ENCODE measurements at places on chromosomes 12 and 14.

- no peak for DNase-seq
Observed at GRCh38 chr14:94346841-94347240, 23.7 kb upstream of the SERPINA6 start.

GRCh38 chr12:106595268-106595667 is 12.5 kb downstream of the RFX4 start:
- DNase-seq = no peak

DNA sequence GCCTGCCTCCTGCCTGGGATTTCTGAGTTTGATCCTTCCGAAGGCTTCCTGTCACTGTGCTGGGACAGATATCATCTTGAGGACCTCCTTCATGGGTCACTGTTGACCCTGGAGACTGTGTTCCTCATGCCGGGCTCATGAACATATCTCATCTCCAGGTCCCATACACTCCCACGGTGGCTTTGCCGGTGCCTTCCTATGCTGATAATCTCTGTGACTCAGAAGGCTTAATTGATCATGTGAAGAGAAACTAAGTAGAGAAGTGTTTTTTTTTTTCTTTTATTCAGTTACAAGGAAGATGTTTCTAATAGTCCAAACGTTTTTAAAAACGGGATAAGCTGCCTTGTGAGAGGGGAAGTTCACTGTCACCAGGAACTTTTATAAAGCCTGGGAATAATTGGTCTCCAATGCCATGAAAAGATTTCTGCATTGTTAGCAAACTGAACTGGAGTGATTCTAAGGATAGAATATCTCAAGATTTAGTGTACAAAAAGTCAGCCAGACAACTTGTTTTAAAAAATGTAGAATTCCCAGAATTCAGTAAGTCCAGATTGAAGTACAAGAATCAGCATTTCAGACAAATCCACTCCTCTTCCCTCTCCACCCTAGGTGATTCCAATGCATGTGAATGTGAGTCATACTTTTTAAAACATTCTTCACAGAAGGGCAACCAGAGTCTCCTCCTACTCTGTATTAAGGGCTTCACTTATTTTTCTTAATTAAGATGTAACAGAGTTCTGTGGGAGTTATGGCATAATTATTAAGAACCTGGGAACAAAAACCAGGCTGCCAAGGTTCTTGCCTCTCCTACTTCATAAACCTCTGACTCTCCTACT is 139.8 kb upstream of the LGR5 start:
- no peak for DNase-seq

GRCh38 chr14:68795597-68796417 is 2.9 kb upstream of the ZFP36L1 start:
- DNase-seq = peak; percentile 91

- DNase-seq = no peak
Observed at GRCh38 chr14:56310643-56311042, 192.4 kb downstream of the PELI2 start.

DNA sequence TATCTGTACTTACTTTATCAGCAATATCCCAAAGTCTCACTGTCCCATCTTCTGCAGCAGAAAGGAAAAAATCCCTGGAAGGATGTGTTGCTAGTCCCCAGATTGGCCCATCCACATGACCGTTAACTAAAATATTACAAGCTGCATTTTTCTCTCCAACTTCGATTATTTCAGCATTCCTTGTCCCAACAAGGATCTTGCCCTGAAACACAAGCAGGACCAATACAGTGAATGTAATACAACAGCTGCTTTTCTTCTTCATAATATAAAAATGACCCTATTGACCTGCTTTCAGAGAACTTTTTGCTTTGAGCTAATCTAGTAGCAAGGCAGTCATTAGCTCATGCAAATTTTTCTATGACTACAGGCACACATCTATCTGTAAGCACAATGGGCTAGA is 58.3 kb downstream of the ZC3H14 start:
- DNase-seq = no peak

- no peak for DNase-seq
Observed at GRCh38 chr14:78933948-78934524, 763.9 kb downstream of the NRXN3 start.

GRCh38 chr12:95633732-95634465 is 82.6 kb upstream of the USP44 start:
- DNase-seq = no peak

- no peak for DNase-seq
Observed at GRCh38 chr14:96494331-96494730, 7.9 kb upstream of the PAPOLA start.

- peak; percentile 68 for DNase-seq
Observed at GRCh38 chr14:101739446-101740141, 21.9 kb upstream of the PPP2R5C start.

DNA sequence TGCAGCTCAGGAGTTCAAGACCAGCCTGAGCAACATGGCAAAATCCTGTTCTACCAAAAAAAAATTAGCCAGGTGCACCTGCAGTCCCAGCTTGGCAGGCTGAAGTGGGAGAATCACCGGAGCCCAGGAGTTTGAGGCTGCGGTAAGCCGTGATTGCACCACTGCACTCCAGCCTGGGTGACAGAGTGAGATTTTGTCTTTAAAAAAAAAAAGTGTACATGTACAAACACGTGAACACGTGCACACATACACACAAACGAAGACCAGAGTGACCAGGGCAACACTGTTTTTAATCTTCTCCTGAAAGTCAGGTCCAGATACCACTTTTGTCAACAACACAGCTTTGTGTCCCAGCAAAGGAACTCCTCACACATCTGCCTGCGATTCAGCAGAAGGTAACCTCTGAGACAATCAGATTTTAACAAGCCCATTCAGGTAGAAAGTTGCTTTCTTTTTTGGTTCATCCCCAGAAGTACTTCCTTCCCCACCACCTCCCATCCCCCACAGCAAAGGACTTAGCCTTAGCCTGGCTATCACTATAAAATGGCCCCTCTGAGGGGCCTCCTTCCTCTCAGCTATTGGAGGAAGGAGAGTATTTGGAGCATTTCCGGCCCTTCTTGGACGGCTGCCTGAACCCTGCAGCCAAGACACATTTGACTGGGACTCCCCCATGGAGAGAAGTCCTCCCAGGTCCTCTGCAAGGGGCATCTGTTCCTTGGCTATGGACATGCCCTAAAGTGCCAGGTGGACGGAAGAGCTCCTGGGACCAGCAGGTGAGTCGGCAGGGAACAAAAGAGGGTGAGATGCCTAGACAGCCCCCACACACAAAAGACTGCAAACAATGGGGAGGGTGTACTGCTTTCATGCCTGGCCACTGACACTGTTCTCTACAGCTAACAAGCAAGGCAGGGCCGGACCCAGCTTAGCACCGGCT is 9.8 kb downstream of the CTDSP2 start:
- DNase-seq = no peak

DNA sequence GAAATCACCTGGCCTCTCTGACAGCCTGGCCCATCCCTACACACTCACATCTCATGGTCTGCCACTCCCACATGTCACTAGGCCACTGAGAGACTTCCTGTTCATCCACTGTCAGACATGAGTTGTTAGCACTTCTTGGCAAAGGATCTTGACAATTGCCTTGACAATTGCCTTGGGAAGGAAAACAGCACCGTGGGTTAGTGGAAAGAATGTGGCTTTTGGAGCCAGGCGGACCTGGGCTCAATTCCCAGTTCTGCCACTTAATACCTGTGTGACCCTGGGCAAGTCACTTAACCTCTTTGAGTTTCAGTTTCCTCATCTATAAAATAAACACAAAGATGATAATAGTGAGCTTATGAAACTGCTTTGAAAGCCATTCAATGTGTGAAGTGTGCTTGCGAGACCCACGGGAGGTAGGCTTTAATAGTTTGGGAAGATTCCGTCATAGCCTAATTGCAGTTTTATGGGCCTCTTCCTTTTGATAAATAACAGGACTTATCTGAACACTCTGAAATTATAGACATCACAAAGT is 250.4 kb downstream of the C12orf75 start:
- no peak for DNase-seq

- no peak for DNase-seq
Observed at GRCh38 chr12:118465706-118466105, 89.4 kb downstream of the SUDS3 start.

DNA sequence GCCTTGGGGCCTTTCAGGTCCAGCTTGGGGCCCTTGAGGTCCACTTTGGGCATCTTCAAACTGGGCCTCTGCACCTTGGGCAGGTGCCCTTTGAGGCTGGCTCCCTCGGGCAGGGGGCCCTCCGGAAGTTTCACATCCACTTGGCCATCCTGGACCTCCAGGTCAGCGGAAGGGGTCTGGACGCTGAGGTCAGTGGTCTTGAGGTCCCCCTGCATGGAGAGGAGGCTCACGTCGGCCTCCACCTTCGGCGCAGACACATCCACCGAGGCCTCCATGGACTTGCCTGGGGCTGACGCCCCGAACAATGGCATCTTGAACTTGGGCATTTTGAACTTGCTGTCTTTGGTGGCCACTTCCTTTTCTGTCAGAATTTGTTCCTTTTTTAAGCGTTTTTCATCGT is 25.1 kb downstream of the AHNAK2 start:
- DNase-seq = no peak

GRCh38 chr14:56099081-56099797 is 19.0 kb upstream of the PELI2 start:
- DNase-seq = no peak

DNA sequence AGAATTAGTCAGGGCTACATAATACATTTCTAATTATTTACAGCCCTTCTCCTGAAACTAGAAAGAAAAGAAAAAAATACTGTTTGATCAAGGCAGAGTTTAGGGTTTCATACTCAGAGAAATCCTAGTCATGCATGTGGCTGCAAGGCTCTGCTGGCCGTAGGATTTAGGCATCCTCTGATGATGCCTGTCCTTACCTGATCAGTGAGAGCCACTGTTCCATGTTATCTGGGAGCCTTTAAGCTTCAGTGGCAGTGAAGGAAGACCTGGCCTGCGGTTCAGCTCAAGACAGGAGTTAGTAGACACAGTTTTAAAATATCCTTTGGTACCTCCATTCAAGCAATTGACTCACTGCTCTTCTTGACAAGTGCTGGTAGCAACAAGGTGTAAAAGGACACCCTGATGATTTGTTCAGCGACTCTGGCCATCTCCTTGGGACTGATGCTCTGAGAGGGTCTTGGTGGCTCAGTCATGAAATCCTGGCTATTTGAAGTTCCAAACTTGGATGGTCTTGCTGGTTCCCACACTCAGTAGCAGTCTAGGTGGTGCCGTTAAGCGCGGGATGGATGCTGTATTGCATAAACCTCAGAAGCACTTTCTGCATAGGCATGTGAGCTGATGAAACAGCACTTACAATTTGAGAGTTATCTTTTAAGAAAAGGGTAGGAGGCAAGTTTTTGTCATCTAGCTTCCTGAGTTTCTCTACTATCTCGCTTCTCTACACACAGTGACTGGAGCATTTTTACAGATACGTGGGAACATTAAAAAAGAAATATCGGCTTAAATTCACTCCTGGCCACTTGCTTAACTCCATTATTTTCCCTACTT is 162.0 kb downstream of the SAMD4A start:
- no peak for DNase-seq

GRCh38 chr14:24392325-24393091 is 6.3 kb upstream of the NYNRIN start:
- no peak for DNase-seq

Data from coronary artery (tissue), 2 donors.